Fibroblast of upper back skin (primary cell): ENCODE measurements at places on chromosomes 2 and 18.

DNA sequence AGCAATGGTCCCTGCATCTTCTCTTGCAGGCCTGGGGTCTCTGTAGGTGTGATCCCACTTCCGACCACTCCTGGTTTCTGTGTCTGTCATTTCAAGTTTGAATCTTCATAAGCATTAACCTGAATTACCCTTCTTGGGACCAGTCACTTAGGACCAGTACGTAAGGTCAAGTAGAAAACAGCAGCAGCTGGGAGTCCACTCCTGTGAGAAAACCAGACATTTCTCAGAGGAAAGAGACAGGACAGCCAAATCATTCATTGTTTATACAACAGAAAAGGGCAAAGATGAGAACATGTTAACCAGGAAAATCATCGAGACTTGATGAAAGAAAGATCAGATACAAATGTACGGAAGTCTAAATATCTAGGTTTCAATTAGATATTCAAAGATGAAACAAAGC is 163.0 kb downstream of the MREG start:
- DNase-seq, result no peak

- DNase-seq, result no peak
Measured at GRCh38 chr2:144849612-144850011, 329.7 kb upstream of the ZEB2 start.

DNA sequence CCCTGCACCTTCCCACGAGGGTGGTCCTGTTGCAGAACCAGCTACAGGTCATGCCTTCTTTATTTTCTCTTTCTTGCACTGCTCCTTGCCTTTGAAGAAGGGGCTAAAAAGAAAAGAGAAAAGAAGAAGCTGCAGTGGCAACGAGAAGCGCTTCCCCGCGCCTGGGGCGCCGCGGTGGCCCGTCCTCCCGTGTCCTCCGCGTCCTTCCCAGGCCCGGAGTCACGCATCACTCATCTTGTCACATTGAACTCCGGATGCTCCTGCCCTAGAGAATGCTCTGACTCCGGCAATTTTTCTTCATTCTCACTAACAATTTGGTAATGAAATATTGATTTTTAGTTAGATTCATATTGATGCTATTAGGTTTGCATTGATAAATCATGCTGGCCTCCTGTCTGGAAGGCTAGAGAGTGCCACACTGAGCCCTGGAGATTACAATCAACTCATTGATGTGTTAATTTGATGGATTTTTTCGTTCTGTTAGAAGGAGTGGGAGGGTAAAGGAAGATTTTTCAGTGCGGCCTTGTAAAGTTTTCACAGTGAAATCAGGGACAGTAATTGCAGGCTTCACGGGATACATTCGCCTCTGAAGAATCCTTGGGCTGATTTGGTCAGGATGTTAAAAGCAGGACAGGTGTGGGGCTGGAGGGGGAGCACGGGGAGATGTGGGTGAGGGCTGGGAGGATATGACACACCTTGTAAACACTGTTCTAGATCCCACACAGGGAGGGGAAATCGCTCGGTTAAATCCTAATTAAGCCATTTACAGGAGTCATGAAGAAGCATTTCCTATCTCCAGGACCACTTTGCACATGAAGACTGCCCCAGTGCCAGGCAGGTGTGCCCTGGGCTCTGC is 349.3 kb downstream of the ZNF516 start:
- no peak for DNase-seq

DNA sequence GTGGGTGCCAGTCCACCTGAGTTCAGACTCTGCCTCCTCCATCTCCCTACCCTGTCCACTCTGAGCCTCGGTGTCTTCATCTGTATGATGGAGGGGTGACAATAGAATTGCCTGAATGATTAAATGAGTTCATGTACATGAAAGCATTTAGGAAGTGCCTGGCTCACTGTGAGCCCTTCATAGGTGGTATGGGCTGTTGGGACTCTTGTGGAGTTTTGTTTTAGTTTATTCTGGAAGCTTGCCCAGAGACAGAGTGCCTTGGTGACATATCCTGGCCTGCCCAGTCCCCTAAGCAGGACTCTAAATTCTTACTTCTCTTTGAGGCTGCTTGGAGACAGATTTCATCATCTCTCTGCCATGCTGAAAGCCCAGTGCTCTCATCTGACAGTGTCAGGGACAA is 24.5 kb upstream of the GIGYF2 start:
- DNase-seq, result no peak

DNA sequence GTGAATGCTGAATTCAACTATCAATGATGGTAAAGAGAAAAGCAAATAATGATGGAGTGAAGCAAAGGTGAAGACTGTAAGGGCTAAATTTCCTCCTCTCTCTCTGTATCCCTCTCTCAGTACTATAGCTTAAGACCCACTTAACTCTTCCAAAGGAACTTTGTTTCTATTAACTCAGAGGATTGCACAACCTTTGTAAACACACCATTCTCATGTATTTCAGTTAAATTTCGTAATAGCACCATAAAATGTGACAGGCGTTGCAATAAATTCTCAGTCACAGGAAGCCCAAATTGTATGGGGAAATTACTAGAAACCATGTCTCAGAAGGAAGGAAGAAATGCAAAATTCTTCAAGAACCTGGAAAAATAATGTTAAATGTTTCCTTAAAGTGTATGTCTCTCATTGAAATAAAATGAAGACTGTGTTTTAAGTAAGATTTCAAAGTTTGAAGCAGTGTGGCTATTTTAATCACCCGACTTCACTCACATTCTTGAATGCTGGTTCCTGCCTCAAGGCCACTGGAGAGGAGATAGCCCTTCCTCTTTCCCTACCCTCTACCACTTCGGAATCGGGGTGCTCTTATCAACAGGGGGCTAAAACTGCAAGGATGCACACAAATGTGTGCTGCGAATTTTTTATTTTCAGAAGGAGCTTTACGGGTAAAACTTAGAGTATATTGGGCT is 112.1 kb downstream of the FTCDNL1 start:
- DNase-seq, result peak; percentile 55

GRCh38 chr18:45161850-45162249 is 453.4 kb upstream of the SLC14A2 start:
- DNase-seq, result no peak

DNA sequence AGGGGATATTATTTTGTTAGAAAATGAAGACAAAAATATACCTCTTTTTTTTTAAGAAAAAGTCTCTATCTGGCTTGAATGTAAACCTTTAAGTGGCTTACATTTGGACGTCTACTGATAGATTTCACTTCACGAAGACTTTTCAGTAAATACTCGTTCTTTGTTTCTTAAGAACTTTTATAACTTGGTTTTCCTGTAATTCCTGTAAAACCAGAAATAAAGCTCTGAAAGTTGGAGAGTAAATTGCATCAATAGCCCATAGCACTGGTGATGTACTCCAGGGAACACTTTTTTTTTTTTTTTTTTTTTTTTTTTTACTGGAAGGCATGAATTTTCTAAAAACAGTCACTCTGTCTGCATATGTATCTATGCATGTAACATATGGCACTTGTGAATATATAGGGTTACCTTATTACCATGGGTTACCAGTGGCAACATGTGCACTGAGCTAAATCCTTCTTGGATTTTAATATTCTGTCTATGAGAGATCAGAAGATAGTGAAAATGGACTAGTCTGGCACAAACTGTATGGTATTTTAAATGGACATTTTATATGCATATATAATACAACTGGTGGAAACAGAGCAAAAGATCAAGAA is 309.2 kb upstream of the TCF4 start:
- no peak for DNase-seq

DNA sequence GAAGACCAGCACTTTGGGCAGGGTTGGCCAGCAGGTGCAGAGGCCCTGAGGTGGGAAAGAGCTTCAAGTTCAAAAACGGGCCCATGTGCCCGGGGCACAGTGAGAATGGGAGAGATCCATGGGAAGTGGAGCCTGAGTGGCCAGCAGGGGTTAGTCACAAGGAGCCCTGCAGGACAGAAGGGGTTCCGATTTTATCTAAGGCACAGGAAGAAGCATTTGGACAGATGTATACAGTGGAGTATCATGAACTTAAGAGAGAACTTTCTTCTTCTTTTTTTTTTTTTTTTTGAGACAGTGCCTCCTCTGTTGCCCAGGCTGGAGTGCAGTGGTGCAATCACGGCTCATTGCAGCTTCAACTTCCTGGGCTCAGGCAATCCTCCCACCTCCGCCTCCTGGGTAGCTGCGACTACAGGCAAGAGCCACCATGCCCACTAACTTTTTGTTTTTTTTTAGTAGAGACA is 24.0 kb downstream of the WIPF1 start:
- DNase-seq, result no peak

DNA sequence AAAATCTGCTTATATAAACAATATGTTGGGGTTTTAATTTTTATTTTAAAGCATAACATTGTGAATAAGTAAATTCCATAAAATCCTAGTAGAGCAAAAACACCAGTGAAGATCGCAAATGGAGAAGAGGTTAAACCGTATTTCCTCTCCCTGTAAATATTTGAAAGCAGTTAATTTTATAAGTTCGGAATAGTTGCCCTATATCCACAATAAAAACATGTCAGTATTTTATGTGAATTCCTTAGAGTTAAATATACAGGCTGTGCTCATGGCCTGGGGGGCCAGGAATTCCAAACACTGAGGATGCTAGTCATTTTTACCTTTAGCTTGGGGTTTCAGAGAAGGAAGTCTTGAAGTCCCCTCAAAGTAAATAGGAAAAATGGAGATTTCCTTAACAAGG is 135.0 kb downstream of the FIGN start:
- DNase-seq, result no peak

GRCh38 chr18:63079114-63079513 is 240.5 kb downstream of the BCL2 start:
- no peak for DNase-seq

DNA sequence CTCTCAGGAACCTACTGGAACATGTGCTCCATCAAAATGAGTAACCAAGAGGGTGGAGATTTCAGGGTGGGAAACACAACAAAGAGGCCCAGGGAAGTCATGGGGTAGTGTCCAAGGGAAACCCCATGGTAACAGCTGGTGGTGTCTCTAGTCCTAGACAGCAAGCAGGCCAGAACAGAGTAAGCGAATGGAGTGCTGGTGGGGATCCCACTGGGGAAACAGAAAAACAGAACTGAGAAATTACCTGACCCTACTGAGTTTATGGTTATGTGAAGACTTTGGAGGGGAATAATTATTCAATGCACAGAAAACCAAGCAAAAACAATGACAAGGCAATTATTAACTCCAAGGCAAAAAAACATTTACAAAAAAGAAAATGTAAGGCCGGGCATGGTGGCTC is 16.9 kb downstream of the ERCC3 start:
- no peak for DNase-seq

DNA sequence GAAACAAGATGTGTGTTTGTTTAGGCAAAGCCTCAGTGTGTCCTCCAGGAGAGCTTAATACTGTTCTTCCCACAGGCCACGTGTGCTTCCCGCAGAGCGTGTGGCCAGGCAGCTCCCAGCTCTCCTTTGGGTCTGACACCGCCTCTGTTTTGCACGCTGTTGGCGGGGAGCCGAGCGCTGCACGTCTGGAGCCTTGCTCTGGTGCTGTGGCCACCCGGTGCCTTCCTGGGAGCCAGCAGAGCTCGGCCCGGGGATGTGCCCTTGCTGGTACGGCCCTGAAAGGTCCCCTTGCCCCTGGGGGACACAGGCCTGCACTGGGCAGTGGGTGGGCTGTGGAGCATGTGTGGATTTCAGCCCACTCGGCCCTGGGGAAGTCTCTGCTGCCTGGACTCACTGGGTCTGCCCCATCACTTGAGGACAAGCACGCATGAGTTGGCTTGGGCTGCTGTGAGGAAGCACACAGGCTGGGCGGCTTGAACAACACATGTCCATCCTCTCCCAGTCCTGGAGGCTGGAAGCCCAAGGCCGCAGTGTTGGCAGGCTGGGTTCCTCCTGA is 160.7 kb upstream of the HDAC4 start:
- DNase-seq, result peak; percentile 70

DNA sequence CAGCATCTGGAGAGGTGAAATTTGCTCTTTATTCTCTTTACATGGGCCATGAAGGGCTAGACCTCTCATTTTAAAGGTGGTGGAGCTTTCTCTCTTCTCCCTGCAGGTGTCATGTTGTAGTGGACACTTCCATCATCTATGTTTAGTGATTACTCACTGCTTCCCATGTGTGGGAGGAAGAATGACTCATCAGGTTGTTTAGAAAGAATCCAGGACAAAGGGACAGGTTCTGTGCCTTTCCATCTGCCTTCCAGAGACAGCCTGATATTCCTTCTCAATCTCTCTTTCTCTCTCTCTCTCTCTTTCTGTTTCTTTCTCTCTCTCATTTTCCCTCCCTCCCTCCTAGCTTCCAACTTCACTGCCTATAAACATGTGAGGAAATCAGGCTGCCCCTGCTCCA is 38.7 kb downstream of the SCG2 start:
- peak; percentile 66 for DNase-seq

GRCh38 chr2:14647714-14648113 is 15.2 kb downstream of the LRATD1 start:
- no peak for DNase-seq

- DNase-seq, result no peak
Measured at GRCh38 chr2:156532989-156533388, 96.8 kb downstream of the GPD2 start.
